Cerebellum (tissue), 4 donors: ENCODE measurements at places on chromosomes 5 and 9. TPM values are rescaled to one million over a fixed set of nuclear protein-coding genes. Genes with fewer than 3 reads are reported as not detected.

SLC25A2 gene
- total RNA-seq: 0.36 TPM

PCDHB9 gene
- total RNA-seq: 8.0 TPM

ACTBL2 gene
- total RNA-seq: not detected

DNA sequence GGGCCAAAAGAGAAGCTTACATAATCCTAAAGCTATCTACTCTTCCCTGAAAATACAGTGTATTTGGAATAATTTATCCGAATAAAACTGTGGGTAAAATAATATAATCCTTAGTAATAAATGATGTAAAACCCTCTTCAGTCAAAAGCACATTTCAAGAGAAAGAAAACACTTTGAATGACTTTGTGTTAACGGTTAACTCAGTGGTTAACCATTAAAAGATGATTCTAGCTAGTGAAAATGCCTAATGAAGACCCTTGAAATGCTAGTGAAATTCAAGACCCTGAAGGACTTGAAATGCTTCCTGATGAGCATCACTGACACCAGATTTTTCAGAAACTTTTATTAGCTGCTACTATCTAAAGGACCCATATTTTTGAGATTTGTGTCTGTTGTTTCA lies 70.7 kb downstream of the COX7C start:
- DNase-seq: no peak

DNA sequence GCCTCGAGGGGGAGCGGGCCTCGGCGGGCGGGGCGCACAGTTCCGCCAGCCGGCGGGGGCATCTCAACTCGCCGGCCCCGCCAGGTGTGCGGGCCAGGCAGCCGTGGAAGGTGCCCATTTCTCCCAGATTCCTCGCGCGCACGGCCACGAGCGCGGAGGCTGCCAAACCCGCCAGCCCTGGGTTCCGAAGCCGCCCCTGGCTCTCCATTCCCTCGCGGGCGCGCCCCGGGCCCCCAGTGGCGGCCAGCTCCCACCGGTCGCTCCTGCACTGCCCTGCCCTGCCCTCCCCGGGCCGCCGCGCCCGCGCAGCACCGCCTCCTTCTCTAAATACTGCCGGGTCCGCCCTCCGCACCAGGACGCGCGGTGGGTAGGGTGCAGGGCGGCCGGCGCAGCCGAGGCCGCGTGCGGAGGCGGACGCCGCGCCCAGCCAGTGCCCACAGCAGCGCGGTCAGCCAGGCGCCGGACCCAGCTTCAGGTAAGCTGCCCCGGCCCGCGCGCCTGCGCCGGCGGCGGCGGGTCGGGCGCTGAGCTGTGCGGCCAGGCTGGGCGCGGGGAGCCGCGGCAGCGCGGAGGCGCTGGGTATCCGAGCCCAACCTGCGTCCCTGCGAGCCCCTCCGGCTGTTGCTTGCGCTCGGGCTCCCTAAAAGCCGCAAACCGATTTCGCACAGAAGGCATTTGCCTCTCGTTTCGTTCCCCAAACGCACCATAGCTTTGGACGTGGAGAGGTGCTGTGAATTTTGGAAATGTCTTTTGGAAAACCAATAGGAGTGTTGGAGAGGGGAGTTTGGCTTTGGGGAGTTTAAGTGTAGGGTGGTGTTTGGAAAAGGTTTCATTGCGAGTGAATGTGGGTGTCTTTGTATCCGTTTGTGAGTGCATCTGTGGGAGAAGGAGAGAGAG lies at the start of gene TMEM171:
TSS of gene TMEM171 (plus strand) at position 354 of the 897 bp plus-strand sequence. CDS start 2,799 bp downstream, outside the sequence.
- peak; percentile 20 for DNase-seq

DNA sequence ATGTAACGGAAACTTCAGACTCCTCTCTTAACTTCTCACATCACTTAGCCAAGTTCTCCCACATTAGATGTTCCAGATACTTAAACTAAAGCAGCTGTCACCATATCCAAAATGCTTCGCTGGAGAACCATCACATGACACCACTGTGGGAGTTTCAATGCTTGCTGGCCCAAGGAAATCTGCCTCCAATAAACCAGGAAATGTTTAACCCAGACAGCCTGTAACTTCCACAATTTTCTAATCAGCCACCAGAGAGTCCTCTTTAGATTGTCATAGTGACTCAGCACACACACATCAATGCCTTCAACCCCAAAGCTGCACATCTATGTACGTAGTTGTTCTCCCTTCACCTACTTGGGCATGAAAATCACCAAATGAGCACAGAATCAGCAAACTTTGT lies 118.7 kb downstream of the LPAR1 start:
- no peak for DNase-seq

GRCh38 chr9:12708562-12709298 lies 15.5 kb downstream of the TYRP1 start:
- no peak for DNase-seq
